ENCODE measurements at places on chromosomes 11 and 22.

DNA sequence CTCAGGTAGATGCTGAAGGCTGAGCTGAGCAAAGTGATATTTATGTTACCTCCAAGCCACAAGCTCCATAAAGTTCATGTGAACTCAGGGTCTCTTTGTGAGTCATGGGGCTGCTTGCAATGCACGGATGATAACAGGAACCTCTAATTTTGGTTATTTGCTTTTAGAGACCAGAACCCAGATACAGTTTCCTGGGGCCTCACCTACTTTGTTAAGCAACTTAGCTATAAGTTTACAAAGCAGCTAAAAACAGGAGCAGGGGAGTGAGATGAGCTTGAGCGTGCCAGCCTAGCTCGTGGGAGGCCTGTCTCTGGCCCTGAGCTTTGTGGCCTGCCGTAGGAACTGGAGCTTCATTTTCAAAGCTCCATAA is 29.2 kb downstream of the SREBF2 start:
- DNase-seq: no peak

GRCh38 chr11:89498845-89499448 is 7.8 kb upstream of the NOX4 start:
- no peak for DNase-seq

DNA sequence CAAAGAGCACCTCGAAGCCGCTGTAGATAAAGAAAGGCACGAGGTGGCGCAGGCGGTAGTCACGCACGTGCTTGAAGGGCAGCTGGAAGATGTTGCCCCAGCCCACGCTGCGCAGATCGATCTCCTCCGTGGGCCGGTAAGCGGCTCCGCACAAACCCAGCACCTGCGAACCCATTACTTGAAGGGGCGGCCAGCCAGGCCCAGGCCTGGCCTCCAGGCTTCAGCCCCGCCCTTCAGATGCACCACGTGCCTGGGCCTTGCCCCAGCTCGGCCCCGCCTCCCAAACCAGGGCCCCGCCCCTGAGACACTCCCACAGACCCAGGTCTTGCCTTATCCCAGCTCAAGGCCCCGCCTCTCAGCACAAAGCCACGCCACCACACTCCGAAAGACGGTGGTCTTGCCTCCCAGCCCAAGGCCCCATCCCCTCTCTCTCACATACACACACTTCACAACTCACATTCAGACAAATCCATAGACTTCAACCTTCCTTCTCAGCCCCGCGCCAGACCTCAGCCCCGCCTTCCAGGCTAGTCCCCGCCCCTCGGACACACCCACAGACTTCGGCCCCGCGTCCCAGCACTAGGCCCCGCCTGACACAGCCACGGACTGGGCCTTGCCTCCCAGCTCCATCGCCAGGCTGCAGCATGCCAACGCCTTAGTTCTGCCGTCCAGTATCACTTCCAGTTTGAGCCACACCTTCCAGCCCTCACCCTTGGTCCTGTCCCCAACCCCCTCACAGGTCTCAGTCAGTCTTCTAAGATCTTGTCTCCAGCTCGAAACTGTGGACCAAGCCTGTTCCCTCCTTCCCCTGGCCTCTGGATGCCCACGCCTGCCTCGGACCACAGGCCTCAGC is 7.0 kb downstream of the UNC93B1 start:
- no peak for DNase-seq

GRCh38 chr22:18114976-18115652 is 4.5 kb downstream of the TUBA8 start:
- DNase-seq: no peak

GRCh38 chr11:119816660-119817059 is 87.7 kb upstream of the NECTIN1 start:
- DNase-seq: no peak

GRCh38 chr11:19633276-19633675 is 79.4 kb upstream of the NAV2 start:
- DNase-seq: no peak

Measured in HS-27A (cell line).